Stimulated activated CD8-positive, alpha-beta memory T cell treated with anti-CD3 and anti-CD28 coated beads, Interleukin-4, amount 100 ng/mL, for 1 hour (primary cell): ENCODE measurements at places on chromosomes 1 and 21.

GRCh38 chr1:3142751-3143150 lies 73.7 kb downstream of the PRDM16 start:
- no peak for DNase-seq

DNA sequence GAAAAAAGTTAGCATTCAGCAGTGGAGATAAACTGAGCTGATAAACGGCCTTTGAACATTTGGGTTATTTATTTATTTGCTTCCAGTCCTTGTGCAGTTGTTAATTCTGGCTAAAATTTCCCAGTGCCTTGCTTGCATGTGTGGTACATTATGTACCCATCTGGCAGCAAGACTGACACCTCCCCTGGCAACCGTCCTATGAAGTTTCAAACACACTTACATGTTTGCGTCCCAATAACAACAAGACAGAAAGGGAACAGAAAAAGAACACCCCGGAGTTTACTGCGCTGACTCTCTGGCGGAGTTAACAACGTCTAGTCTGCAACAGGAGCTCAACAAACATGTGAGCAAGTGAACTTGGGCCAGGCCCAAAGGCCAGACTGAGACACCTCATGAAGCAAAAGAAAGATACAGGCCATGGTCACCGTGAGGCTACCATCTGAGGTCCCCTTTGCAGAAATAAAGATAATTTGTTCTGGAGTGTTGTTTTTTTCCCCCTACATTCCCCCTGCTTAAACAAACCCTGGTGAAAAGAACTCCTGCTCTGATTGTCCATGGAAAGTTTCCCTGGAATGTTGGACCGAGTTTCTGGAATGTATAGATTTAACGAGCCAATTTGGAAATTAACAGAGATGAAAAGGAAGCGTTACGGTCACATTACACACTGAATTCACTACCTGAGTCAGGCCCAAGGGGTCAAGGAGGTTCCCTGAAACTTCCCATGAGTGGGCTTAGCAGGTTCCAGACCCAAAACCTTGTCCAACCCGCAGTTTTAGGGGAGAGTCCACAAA lies 33.4 kb downstream of the TRABD2B start:
- DNase-seq, result no peak

DNA sequence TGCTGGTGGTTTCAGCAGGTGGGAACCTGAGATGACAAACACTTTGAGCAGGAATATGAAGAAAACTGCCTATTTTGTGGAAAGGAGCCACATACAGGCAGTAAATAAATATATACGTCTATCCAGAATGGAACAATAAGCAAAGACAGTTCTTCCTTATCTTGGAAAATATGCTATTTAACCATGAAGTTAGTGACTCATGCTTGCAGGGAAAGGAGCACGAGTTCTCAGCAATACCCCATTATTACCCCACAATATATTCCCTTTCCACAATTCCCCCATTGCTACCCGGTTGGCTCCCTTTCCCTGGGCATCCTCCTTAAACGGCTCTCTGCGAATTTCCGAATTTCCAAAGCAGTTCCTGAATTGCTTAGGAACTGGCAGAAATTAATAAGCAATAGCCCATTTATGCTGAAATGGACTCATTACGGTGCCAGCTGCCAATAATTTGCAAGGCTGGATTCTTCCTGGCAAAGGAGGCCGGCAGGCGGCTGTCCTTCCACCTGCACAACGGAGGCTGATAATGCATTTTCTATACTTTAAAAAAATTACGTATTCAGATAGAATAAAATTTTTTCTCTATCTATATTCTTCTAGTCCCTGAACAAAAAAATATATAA lies 65.4 kb downstream of the TIAM1 start:
- no peak for DNase-seq

DNA sequence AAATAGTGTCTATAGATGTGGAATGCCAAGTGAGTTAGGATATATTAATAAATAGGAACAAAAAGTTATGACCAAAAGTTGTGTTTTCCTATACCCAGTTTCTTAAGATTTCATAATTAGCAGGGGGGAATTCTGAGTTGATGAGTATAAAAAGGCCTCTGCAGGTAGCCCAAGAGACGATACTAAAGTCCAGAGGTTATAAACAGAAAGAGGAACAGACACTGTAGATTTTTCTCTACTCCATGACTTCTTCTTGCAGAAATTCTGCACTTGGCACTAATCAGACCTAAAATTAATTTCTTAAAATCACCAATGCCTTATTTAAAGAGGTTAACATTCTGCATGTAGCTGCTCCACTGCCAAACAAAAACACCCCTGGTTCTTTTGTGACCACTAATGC lies 62.6 kb downstream of the ROR1 start:
- no peak for DNase-seq

DNA sequence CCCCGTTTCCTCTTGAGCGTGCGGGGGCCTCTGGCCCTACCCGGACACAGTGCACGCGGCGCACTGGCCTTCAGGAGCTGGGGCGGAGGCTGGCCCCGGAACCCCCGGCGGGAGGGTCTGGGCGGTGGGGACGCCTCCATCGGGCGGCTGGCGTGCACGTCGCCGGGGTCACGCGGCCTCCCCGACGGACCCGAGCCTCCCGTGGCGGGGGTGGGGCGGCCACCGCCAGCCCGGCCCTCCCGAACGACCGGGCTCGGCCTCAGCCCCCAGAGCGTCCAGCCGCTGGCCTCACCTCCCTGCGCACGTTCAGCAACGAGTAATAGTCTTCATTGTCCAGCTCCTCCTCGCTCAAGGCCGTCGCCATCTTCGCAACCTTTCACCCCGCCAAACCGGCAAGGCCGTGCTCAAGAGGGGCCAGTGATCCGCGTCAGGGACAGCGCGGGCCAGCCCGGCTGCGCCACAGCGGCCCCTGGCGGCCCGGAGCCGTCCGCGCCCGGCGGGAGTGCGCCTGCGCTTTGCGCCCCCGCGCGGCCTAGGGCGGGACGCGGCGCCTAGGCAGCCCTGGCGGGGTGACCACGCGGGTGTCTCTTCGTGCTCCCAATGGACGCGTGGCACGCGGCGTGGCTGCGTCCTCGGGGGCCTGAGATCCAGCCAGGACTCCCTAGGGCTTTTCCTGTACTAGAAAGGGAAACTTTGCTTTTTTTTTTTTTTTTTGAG lies at the start of gene DNAJC11:
Gene DNAJC11, minus strand, starts transcription at position 380 of the 717 bp plus-strand sequence. Its CDS starts 16 bp downstream, at position 364.
- DNase-seq, result peak; percentile 69

DNA sequence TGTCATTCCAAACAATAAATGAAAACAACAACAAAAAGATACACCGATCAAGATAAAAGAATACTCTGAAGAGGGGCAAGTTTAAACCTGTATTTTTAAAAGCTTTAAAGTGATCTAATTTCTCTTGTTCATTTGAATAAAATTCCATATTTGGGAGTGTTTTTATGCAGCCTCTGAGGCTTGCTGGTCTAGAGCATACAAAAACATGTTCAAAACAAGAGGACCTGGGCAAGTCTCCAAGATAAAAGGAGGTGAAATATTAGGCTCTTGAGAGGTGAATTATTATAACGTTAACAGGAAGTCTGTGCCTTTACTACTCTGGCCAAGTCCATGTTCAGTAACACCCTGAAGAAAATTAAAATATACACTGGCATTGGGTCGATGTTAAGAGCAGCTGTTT lies 20.1 kb downstream of the URB1 start:
- no peak for DNase-seq

GRCh38 chr1:93758842-93759515 lies 77.3 kb upstream of the BCAR3 start:
- DNase-seq, result peak; percentile 10

- no peak for DNase-seq
Observed at GRCh38 chr1:44531785-44532566, 126.9 kb downstream of the RNF220 start.

DNA sequence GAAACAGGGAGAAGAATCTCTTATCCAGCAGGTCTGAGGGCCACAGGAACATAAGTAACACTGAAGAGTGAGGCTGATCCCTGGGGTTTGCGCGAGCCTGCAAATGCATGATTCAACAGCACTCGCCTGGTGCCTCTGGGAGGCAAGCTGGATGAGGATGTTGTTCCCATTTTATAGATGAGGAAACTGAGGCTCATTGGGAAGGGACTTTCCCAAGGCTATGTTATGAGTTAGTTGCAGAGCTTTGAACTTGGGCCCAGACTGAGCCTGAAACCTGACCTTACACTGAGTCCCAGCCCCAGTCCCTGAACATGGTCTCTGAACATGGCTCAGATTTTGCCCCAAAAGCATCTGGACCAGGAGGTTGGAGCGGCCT lies 27.7 kb upstream of the POU3F1 start:
- no peak for DNase-seq

GRCh38 chr1:29713857-29714256 lies 477.5 kb downstream of the PTPRU start:
- no peak for DNase-seq
